ENCODE measurements at places on chromosomes 11 and 22. TPM values are rescaled to one million over a fixed set of nuclear protein-coding genes. Genes with fewer than 3 reads are reported as not detected.
A peak's percentile ranks its signal among the peaks of the same experiment; 100 is the strongest.

GRCh38 chr11:61555051-61555969, 25.6 kb downstream of the SYT7 start:
- no peak for DNase-seq

The ZNF215 gene
- total RNA-seq, result 0.10 TPM

- no peak for DNase-seq
These were observed 364.3 kb upstream of the NARS2 start for GRCh38 chr11:78938971-78939370.

DNA sequence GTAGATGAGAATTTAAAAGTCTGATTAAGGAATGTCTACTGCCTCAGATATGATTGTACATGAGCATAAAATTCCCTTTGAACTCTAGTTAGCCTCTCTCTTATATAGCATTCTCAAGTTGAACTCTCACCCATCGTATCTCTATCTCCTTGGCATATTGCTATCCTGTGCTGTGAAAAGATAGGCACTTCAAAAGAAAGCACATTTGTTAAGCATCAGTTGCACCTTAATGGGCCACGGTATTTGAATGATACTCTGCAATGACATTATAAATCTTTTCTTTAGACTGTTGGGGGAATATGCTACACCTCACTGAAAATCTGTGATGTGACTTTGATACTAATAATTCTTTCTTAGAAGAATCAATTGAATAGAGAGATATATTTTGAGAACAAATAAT, 570.7 kb downstream of the JRKL start:
- no peak for DNase-seq

GRCh38 chr11:19225123-19225522, 15.6 kb downstream of the E2F8 start:
- DNase-seq, result no peak

The CNTF gene
- total RNA-seq, result 0.50 TPM

- no peak for DNase-seq
These were observed 167.8 kb upstream of the POU2AF2 start for GRCh38 chr11:111077530-111078322.

GRCh38 chr22:49749885-49750510, 77.7 kb downstream of the BRD1 start:
- peak; percentile 35 for DNase-seq

DNA sequence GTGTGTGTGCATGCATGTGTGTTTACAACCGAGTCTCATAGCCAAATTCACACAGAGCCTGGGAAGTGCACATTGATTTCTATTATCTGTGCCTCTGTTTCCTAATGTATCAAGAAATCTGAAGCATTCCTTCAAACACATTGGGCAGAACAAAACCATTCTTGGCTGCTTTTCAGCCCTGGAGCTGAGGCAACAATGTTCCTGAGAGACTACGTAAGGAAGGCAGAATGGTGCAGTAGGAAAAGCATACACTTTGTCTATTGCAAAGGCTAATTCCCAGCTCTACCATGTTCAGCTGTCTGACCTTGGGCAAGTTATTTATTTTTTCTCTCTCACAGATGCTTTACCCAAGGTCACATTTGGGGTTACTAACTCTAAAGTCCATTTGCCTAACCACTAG, 575.5 kb downstream of the SOX6 start:
- no peak for DNase-seq

DNA sequence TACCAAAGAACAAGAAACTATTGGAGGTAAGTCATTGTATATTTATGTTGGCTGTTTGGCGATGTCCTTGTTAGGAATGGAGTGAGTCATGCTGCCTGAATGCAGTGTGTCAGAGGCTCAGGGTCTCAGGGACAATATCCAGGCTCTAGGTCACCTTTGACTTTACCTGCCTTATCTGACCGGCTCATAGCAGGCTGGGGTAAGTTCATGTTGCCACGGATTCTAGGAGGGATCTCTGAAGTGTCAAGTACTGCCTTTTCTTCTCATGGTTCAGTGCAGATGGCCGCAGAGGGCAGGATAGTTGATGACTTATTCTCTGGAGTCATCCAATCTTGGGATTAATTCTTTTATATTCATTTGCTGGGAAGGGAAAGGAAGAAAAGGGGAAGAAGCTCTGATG, 53.2 kb downstream of the SPON1 start:
- no peak for DNase-seq

Measured in left lobe of liver (tissue), 2 donors.